Type B pancreatic cell (in vitro differentiated cells): ENCODE measurements at places on chromosomes 5 and 9.

DNA sequence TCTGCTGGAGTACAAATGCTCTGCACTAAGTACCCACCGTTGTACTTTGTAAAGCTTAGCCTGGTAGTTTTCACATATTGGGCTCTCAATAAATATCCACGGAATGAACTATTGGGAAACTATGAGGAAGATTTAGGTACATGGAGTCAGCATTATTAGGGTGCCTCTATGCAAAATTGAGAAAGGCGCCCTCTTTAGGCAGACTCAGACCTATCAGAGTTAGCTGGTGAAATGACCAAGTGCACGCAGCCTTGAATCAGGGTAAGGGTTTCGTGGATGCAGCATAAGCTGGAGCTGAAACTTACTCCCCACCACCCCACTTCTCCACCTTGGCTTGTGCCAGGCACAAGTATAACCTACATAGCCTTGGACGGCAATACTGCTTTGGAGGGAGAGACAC, 1178.8 kb upstream of the DMAC1 start:
- no peaks in the 10 kb centered on the region for H3K27me3 ChIP-seq
- no peaks in the 10 kb centered on the region for H3K36me3 ChIP-seq
- DNase-seq, result no peak
- no peaks in the 10 kb centered on the region for H3K4me1 ChIP-seq

GRCh38 chr5:140072812-140073211, 29.7 kb upstream of the NRG2 start:
- H3K27ac ChIP-seq, result no peak overlapping the region
- DNase-seq, result no peak
- no peak overlapping the region for H3K4me3 ChIP-seq
- H3K4me1 ChIP-seq, result no peaks in the 10 kb centered on the region
- H3K27me3 ChIP-seq, result peaks cover 71% of the 10 kb centered on the region
- H3K36me3 ChIP-seq, result no peaks in the 10 kb centered on the region

DNA sequence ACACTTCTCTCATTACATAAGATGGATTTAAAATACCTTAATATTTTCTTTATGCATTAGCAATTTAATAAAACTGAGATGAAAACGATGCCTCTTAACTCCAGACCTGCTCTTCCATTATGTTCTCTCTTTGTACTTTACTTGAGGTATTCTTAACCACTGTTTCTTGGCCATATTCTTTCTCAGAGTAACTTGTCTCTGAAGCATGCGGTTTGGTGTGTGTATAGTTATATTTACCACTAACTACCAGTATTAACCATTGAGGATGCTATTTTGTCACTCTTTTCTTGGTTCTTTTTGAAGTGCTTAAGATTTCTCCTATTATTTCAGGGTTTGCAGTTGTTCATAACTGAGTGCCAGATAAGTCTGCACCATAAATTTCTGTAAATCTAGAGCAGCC, 17.9 kb downstream of the TMEM167A start:
- no peak for DNase-seq
- peaks cover 47% of the 10 kb centered on the region for H3K36me3 ChIP-seq
- H3K4me1 ChIP-seq, result peaks cover 5% of the 10 kb centered on the region
- H3K27ac ChIP-seq, result no peak overlapping the region

GRCh38 chr9:88224938-88225337, 86.7 kb upstream of the SPATA31C2 start:
- no peaks in the 10 kb centered on the region for H3K36me3 ChIP-seq
- DNase-seq, result no peak
- H3K27ac ChIP-seq, result no peak overlapping the region
- peaks cover 8% of the 10 kb centered on the region for H3K4me1 ChIP-seq
